ENCODE measurements at places on chromosomes 11 and 22.

GRCh38 chr11:14262271-14262846 lies 96.6 kb downstream of the RRAS2 start:
- DNase-seq: no peak

- DNase-seq: no peak
Observed at GRCh38 chr11:26677566-26677965, 44.3 kb downstream of the SLC5A12 start.

DNA sequence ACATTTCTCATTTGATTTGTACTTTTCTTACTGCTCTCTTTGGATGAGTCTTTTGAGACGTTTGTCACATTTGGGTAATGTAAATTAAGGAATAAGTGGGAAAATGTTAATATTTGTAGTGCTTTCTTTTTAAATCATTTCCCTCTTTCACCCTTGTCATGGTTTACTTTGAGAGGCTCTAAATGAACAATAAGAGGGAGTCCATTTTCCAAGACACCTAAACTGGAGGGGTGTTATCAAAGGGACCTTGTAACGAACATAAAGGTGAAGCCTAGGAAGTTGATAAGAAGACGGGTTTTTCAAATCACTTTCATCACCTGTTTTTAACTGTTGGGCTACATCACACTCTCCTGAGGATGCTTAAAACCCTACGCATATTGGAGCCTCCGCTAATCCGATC lies 12.1 kb downstream of the EED start:
- DNase-seq: no peak

DNA sequence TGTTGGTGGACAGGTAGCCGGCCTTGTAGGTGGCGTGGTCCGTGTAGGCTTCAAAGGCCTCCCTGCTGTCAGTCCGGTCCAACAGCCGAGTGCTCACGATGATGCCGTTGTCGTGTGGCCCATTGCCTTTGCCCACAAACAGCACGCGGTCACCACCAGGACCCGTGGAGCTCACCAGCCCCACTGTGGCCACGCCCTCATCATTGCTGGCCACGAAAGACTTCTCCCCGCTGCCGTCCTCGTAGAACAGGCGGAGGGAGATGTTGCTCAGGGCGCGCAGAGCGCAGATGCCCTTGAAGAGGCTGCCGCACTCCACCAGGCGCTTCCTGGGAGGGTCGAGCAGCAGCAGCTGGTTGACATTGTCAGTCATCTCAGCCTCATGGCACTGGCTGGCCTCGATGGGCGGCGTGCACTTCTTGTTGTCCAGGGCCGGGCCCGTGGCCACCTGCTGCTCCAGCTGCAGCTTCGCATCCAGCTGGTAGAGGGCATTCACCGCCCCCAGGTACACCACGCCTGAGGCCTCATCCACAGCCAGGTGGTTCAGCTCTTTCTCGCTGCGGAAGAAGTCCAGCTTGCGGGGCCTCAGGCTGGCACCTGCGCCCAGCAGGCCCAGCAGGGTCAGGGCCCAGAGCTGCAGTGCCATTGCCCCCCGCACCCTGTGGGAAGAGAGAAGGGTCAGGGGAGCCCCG lies 17.4 kb downstream of the PLXNB2 start:
- DNase-seq: no peak

- peak; percentile 62 for DNase-seq
Observed at GRCh38 chr11:44568658-44569473, 3.4 kb downstream of the CD82 start.

DNA sequence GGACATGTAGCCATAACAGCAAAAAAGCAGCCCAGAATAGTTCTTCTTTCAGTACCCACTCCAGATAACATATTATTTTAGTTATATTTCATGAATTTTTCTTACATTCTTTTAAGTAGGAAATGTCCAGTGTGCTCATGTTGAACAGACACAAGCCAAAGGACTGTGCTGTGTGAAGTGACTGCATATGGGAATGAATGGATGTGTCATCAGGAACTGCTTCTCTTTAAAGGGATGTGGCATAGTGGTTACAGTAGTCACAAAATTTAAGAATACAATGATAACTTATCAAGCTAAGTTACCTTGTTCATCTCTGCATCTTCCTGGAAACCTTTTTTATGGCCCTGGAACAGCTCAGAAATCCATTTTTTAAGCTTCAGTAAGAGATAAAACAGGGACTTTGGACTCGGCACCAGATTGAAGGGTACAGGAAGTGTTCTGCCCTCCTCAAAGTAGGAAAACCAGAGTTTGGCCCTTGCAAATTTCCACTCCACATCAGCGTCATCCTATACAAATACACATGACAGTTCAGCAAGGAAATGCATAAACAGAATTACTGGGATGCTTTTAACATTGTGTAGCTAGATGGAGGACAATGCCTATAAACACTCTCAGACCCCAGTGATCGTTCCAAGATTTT lies 112.8 kb downstream of the TRPC6 start:
- DNase-seq: no peak

DNA sequence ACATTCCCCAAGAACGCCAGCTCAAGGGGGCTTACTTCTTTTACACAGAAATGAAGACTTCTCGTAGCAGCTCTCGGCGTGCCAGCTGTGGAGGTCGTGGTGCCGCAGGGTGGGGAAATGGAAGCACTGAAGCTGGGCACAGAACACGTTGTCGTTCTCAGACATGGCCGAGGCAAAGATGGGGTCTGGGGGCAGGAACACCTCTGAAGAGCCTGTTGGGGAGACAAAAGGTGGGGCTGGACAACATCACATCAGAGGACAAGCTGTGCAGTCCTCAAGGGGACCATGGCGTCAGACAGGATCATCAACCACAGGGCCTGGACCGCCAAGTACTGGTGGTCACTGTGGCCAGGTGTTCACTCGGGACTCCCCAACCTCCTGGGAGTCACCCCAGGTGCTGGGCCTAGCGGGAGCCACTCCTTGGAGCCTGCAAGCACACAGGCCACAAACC lies 65.2 kb downstream of the DGCR2 start:
- no peak for DNase-seq

DNA sequence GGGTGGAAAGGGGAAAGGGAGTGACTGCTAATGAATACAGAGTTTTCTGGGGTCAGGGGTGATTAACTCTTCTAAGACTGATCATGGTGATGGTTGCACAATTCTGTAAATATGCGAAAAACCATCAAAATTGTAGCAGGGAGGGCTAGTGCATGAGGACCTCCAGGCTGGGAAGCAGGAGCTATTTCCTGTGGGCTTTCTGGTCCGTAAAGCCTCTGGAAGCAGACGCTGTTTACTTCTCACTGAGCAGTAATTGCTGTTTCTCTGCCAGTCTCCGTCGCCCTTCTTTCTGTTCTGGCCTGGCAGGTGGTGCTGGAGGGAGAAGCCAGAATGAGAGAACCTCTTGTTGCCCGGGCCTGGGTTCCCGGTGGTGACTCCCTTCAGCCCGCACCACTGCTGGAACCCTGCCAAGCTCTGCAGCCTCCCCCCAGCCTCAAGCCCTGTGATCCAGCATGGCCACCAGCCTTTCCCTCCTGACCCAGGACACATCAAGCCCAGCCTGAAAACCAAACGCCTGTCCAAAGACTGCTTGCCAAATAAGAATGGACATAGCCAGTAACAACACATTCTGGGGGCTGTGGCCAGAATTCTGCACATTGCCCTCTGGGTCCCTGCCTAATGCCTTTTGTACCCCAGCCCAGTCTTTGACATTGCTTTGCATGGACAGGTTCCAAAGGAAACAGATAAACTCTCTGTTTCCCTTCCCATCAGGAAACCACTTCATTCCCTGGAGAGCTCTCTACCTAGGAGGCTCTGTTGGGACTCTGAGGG lies 201.0 kb upstream of the NAV2 start:
- DNase-seq: no peak

Measured in omental fat pad (tissue), 4 donors.